ENCODE measurements at places on chromosomes 5 and 9. TPM values are rescaled to one million over a fixed set of nuclear protein-coding genes. Genes with fewer than 3 reads are reported as not detected.

IL4 gene
- not detected for total RNA-seq

HBEGF gene
- total RNA-seq, result 4.2 TPM

DMRTA1 gene
- total RNA-seq, result not detected

FOXD4L4 gene
- not detected for total RNA-seq

NR3C1 gene
- total RNA-seq, result 168 TPM

PLEKHG4B gene
- 0.36 TPM for total RNA-seq

INSL4 gene
- total RNA-seq, result not detected

GRCh38 chr5:92652756-92653155 is 928.3 kb downstream of the NR2F1-AS1 start:
- no peak overlapping the region for H3K27ac ChIP-seq
- no peak overlapping the region for H3K4me3 ChIP-seq
- no peaks in the 10 kb centered on the region for H3K27me3 ChIP-seq
- DNase-seq, result no peak
- H3K36me3 ChIP-seq, result no peaks in the 10 kb centered on the region

GRCh38 chr9:89525446-89526374 is 27.8 kb upstream of the SEMA4D start:
- H3K36me3 ChIP-seq, result no peaks in the 10 kb centered on the region
- DNase-seq, result no peak
- H3K27me3 ChIP-seq, result no peaks in the 10 kb centered on the region
- H3K4me1 ChIP-seq, result peaks cover 99% of the 10 kb centered on the region

DNA sequence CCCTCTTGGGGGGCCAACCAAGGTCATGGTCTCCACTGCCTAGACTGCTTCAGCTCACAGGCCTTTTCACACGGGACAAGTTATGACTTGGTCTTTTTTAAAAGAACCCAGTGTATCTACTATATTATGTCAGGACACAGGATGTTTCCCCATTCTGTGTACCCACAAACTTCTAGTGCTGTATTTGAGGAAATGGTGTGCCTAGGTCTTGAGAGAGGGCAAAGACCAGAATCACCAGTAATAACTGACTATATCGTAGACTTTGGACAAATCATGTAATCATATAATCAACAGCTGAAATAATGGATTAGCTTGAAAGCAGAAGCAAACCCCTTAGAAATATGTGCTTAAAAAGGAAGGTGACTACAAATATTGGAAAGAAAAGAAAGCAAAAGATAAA is 133.3 kb downstream of the ARL15 start:
- no peak overlapping the region for H3K27ac ChIP-seq
- no peaks in the 10 kb centered on the region for H3K27me3 ChIP-seq
- DNase-seq, result no peak
- no peak overlapping the region for H3K4me3 ChIP-seq

GRCh38 chr5:18799482-18800128 is 1165.3 kb downstream of the TAF11L14 start:
- no peaks in the 10 kb centered on the region for H3K27me3 ChIP-seq
- H3K4me1 ChIP-seq, result no peaks in the 10 kb centered on the region
- DNase-seq, result no peak
- no peak overlapping the region for H3K27ac ChIP-seq

DNA sequence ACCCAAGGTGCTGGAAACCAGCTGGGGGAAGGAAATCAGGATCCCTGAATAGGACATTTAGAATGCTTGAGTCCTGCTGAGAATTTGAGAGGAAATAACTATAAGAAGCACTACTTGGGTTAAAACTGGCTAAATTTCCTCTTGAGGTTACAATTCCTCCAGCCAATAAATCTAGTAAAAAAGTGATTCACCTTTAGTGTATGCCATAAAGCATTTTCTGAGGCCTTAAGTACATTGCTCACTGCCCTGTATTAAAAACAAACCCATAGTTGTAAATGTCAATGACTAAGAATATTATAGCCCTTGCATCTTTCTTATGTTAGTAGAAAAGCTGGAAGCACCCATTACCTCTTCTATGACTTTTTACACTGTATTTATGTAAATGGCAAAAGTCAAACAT is 634.7 kb upstream of the ARRDC3 start:
- H3K27me3 ChIP-seq, result no peaks in the 10 kb centered on the region
- H3K27ac ChIP-seq, result no peak overlapping the region
- no peaks in the 10 kb centered on the region for H3K36me3 ChIP-seq
- no peak overlapping the region for H3K4me3 ChIP-seq
- DNase-seq, result no peak
- H3K4me1 ChIP-seq, result no peaks in the 10 kb centered on the region

DNA sequence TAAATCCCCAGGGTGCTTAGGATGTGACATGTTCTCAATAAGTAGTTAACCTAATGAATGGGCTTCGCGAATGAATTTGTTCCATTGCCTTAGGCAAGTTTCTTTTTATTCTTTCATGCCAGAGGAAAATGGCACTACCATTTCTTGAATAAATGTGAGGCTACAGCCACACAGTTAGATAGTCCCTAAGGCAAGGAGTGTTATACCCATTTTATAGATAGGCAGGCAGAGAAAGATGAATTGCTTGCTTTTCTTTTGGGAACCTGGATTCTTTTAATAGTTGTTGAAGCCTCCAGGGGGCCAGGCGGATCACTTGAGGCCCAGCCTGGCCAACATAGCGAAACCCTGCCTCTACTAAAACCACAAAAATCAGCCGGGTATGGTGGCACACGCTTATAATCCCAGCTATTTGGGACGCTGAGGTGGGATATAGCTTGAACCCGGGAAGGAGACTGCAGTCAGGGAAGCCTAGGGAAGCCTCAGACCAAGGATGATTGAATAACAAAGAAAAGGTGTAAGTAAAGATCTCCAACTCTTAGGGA is 943 bp downstream of the NOP16 start:
- H3K4me1 ChIP-seq, result peaks cover 33% of the 10 kb centered on the region
- no peak for DNase-seq
- peak overlapping the region; percentile 79 for H3K4me3 ChIP-seq
- H3K27me3 ChIP-seq, result no peaks in the 10 kb centered on the region

DNA sequence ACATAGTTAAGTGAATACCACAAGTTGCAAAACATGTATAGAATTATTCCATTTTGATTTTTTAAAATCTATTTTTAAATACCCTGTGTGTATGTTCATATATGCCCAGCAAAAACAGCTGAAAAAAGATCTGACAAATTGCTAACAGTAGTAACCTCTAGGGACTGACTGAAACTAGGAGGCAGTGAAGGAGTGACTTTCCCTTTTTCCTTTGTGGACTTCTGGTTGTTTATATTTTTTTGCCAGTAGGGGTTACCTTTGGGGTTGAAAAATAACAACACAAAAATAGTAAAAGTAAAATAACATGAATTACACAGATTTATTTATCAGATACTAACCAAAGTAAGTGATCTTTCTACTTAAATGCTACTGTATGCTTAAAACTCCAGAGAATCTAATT is 2.9 kb downstream of the MEGF9 start:
- H3K4me3 ChIP-seq, result peak overlapping the region; percentile 82
- peak overlapping the region; percentile 69 for H3K27ac ChIP-seq
- no peak for DNase-seq
- H3K27me3 ChIP-seq, result no peaks in the 10 kb centered on the region
- no peaks in the 10 kb centered on the region for H3K36me3 ChIP-seq
- H3K4me1 ChIP-seq, result peaks cover 40% of the 10 kb centered on the region

GRCh38 chr5:77957931-77958521 is 181.9 kb upstream of the TBCA start:
- no peak overlapping the region for H3K4me3 ChIP-seq
- DNase-seq, result no peak
- no peak overlapping the region for H3K27ac ChIP-seq
- peaks cover 6% of the 10 kb centered on the region for H3K4me1 ChIP-seq
- H3K36me3 ChIP-seq, result no peaks in the 10 kb centered on the region

- H3K27ac ChIP-seq, result no peak overlapping the region
- no peaks in the 10 kb centered on the region for H3K36me3 ChIP-seq
- no peaks in the 10 kb centered on the region for H3K27me3 ChIP-seq
- no peaks in the 10 kb centered on the region for H3K4me1 ChIP-seq
- DNase-seq, result no peak
Observed at GRCh38 chr9:111832449-111832848, 37.7 kb upstream of the SHOC1 start.

GRCh38 chr5:94223235-94223634 is 395.2 kb downstream of the KIAA0825 start:
- H3K27me3 ChIP-seq, result no peaks in the 10 kb centered on the region
- H3K27ac ChIP-seq, result no peak overlapping the region
- no peaks in the 10 kb centered on the region for H3K4me1 ChIP-seq
- no peaks in the 10 kb centered on the region for H3K36me3 ChIP-seq
- no peak for DNase-seq
- H3K4me3 ChIP-seq, result no peak overlapping the region

DNA sequence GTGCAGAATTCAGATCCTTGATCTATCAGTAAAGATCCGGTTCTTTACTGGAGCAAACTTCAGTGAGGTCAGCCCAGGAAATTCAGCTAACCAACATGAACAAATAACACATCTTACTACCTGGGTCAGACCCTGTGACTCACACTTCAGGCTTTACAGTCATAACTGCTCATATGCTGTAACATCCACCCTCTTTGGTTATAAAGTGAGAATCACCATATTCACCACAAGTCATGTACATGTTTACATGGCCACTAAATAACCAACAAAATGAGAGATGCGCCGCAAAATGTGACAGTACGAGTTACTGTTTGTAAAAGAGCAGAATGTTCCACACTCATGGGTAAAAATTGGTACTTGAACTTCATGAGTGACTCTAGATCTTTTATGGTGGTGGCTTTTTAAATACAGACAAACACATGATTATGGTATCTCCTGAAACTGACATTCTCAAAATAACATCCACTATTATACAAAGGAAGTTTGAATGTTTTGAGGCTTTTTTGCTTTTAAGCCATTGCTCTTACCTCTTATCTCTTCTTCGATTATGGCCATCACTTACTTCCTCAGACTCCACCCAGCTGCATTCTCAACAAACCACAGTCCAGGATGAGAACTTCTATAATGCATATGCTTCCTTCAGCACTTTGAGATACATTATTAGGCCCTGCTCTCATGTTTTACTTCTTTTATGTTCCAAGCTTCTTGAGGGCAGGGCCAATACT is 516.6 kb downstream of the RAB3C start:
- no peaks in the 10 kb centered on the region for H3K36me3 ChIP-seq
- DNase-seq, result peak; percentile 83
- H3K4me3 ChIP-seq, result no peak overlapping the region
- no peaks in the 10 kb centered on the region for H3K27me3 ChIP-seq
- peaks cover 13% of the 10 kb centered on the region for H3K4me1 ChIP-seq

GRCh38 chr9:98226516-98226915 is 28.9 kb downstream of the TBC1D2 start:
- H3K27me3 ChIP-seq, result no peaks in the 10 kb centered on the region
- peaks cover 41% of the 10 kb centered on the region for H3K36me3 ChIP-seq
- no peak for DNase-seq
- H3K4me3 ChIP-seq, result no peak overlapping the region

GRCh38 chr5:163913548-163913947 is 408.1 kb downstream of the MAT2B start:
- no peaks in the 10 kb centered on the region for H3K27me3 ChIP-seq
- H3K4me1 ChIP-seq, result no peaks in the 10 kb centered on the region
- no peak overlapping the region for H3K27ac ChIP-seq
- H3K36me3 ChIP-seq, result no peaks in the 10 kb centered on the region

DNA sequence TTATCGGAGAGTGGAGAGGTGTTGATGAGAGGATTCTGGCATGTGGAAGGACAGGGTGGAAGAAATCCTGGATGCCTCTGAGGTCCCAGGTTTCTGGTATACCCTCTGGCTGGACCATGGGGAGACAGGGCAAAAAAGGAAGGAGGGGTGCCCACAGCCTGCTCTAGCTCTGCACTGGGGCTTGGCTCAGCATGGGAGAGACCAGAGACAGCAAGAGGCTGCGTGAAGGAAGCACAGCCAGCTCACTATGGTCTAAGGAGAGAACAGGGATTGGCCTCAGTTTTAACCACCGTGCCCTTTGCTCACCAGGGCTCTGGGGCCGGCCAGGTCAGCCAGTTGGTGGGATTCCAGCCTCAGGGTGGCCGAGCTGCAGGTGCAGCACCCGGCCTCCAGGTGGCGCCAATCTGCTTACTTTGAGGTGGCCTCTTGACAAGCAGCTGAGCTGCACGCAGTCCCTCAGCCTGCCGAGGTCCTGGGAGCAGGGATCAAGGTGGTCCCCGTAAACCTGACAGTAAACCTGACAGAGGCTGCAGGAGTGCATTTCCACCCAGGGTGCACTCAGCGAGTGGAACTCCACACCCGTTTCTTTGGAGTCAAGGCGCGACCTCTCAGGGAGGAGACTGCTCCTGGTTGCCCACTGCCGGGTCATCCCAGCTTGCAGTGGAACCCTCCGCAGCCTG is 25.0 kb upstream of the SPTLC1 start:
- no peak overlapping the region for H3K27ac ChIP-seq
- peak; percentile 57 for DNase-seq
- peaks cover 14% of the 10 kb centered on the region for H3K4me1 ChIP-seq
- H3K36me3 ChIP-seq, result no peaks in the 10 kb centered on the region

GRCh38 chr5:33938507-33938796 is 2.3 kb downstream of the RXFP3 start:
- H3K36me3 ChIP-seq, result no peaks in the 10 kb centered on the region
- peaks cover 7% of the 10 kb centered on the region for H3K4me1 ChIP-seq
- no peak overlapping the region for H3K4me3 ChIP-seq
- H3K27me3 ChIP-seq, result peaks cover 43% of the 10 kb centered on the region
- no peak for DNase-seq

DNA sequence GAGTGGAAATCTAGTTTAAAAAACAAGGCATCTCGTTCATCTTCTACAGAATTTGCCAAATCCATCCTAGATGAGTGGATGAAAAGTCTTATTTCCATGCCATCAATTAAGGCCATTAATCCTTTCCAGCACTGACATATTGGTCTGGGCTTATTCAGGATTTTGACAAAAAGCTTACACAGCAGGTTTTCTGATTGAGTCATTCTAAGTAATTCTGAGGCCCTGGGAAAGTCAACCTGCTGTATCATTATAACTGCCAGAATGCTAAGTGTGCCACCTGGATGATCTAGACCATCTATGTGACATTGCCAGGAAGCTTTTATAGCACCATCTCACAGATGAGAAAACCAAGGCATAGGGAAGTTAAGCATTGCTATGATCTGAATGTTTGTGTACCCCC is 132.1 kb upstream of the MAP3K1 start:
- H3K4me1 ChIP-seq, result peaks cover 47% of the 10 kb centered on the region
- no peak overlapping the region for H3K27ac ChIP-seq
- no peaks in the 10 kb centered on the region for H3K36me3 ChIP-seq
- no peaks in the 10 kb centered on the region for H3K27me3 ChIP-seq

- no peak for DNase-seq
- H3K4me1 ChIP-seq, result no peaks in the 10 kb centered on the region
- no peaks in the 10 kb centered on the region for H3K36me3 ChIP-seq
- no peak overlapping the region for H3K4me3 ChIP-seq
- H3K27ac ChIP-seq, result no peak overlapping the region
- peaks cover 5% of the 10 kb centered on the region for H3K27me3 ChIP-seq
Observed at GRCh38 chr5:1406681-1407640, 38.3 kb downstream of the SLC6A3 start.

Data from CD4-positive, alpha-beta T cell (primary cell).